ENCODE measurements at places on chromosomes 16 and 17. TPM values are rescaled to one million over a fixed set of nuclear protein-coding genes. Genes with fewer than 3 reads are reported as not detected.

DNA sequence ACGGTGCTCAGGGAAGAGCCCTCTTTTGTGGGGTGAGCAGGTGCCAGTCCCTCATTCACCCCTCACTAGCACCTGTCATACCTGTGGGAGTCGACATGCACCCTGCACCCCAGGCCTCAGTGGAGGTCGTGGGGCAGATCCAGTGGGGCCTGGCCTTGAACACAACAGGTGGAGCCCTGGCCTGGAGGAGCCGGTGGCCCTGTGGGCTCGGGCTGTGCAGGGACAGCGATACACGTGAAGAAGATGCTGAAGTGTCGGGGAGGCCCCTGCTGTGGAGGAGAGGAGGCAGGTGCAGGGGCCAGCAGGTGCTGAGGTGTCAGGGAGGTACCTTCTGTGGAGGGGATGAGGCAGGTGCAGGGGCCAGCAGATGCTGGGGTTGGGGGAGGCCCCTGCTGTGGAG lies 31.8 kb downstream of the ZNF750 start:
- no peak for DNase-seq

DNA sequence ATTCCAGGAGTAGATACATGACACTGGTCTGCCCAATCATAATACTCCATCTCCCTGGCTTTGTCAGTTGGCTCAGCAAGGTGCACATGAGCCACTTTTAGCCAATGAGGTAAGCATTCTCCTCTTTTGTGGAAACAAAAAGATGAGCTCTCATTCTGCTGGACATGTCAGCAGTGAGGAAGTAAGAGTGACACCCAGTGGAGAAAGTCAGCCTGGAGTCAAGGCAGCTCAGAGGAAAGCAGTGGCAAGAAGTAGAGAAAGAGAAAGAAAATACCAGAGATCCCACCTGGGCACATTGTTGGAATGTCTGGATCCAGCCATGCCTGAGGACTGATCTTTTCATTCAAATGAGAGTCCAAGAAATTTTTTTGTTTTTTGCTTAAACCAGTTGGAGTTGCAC lies 496.9 kb upstream of the C16orf82 start:
- no peak for DNase-seq

GRCh38 chr16:66493490-66494401 lies 56.2 kb downstream of the TK2 start:
- DNase-seq: peak; percentile 2

GRCh38 chr17:66087073-66087472 lies 104.9 kb downstream of the CEP112 start:
- no peak for DNase-seq

GRCh38 chr17:8163978-8164814 lies 1.4 kb upstream of the VAMP2 start:
- peak; percentile 85 for DNase-seq

GRCh38 chr16:23842137-23842600 lies 6.4 kb downstream of the PRKCB start:
- DNase-seq: no peak

DNA sequence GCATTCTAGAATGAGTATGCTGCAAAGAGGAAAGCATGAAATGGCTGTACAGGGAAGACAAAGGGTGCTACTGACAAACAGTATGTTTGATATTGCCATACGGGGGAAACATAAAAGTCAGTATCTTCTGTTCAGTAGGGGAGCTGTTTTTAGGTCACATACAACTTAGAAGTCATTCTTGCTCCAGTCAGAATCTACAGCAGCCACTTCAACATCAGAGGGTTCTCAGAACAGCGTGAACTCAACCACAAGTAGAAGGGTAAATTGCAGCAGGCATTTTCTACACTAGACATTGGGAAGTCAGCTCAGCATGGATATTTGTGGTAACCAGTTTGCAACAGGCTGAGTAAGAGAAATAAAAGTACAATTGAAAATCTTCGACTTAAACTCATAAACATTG lies 1241.8 kb upstream of the GOT2 start:
- no peak for DNase-seq

The KRT25 gene
- total RNA-seq: not detected

The BRIP1 gene
- 3.3 TPM for total RNA-seq

The UTS2R gene
- total RNA-seq: not detected

GRCh38 chr16:14249291-14250032 lies 178.3 kb downstream of the MRTFB start:
- peak; percentile 27 for DNase-seq

The ERN2 gene
- 140 TPM for total RNA-seq

GRCh38 chr17:66647391-66647983 lies 187.4 kb upstream of the CACNG5 start:
- peak; percentile 41 for DNase-seq

DNA sequence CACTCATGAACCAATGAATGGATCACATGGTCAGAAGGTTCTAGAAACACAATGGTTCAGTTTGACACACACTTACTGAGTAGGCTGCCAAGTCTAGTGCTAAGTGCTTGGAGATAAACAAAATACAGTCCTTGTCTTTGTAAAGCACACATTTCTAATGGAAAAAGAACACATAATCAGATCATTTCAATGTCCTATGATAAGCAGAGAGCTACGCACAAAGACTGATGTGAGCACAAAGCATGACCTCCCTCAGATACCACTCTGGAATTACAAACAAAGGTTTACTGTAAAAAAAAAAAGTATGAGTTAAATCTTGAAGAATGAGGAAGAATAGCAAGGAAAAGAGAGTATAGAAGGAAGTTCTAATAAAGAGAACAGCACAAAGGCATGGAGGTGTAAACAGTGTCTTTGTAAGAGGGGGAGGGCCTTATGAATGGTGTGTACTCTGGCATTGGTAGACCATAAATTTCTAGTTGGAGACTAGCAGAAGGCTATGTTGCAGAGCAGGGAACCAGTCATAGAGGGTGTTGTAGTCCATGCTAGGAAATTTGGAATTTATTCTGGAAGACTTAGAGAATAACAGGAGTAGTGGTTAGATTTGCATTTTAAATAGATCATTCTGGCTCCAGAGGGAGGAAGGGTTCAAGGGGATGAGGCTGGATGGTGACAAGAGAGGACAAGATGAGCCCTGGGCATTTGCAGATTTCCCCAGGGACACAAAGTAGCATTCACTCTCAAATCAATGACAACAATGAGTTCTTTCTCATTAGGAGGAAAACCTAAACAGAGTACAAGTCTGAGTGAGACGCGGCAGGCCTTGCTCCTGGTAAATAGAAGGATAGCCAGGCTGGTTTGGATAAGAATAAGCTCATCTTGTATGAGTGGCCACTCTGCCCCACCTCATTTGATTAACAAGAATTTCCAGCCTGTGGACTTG lies 468.0 kb downstream of the TOX3 start:
- no peak for DNase-seq

The DNAAF1 gene
- 0.34 TPM for total RNA-seq

DNA sequence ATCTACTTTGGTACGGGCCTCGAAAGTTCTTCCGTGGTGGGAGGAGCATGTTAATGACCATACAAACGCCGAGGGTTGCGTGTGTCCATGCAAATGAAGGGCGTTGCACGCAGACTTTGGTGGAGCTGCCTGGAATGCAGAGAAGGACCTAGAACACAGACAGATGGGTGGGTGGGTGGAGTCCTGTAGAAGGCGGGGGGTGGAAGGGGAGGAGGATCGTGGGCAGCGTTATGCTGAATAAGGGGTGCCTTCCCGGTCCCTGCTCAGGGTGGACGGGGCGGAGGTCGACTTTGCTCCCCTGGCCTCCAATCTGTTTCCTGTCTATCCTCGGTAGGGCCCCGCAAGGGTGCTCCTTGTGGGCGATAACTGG lies 795 bp upstream of the PAQR4 start:
- peak; percentile 47 for DNase-seq

- DNase-seq: no peak
Observed at GRCh38 chr17:69175625-69176456, 34.1 kb upstream of the ABCA6 start.

GRCh38 chr16:4501071-4501478 lies 24.9 kb downstream of the HMOX2 start:
- no peak for DNase-seq

DNA sequence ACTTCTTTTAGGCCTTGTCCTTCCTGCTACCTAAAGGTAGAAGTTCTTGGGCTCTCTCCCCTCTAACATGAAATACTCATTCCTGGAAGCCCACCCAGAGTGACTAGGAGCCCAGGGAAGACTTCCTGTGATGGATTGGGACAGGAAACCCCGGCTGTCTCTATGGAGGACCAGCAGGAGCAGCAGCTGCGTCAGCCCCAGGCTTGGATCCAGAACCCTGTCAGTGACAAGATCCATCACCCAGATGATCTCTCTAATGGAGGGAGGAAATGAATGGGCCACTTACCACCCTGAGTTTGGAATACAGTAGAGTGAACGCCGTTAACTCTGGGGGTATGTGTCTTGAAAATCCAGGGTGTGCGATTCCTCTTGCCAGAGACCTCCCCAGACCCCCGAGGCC lies 195.7 kb upstream of the WSCD1 start:
- no peak for DNase-seq

- DNase-seq: no peak
Observed at GRCh38 chr17:613725-614124, 100.9 kb downstream of the VPS53 start.

The CA10 gene
- total RNA-seq: not detected

- no peak for DNase-seq
Observed at GRCh38 chr16:53936052-53936451, 232.1 kb downstream of the FTO start.

The DPEP2 gene
- 2.5 TPM for total RNA-seq
